ENCODE measurements at places on chromosomes 2 and 18. TPM values are rescaled to one million over a fixed set of nuclear protein-coding genes. Genes with fewer than 3 reads are reported as not detected.

The HMSD gene
- 8.5 TPM for total RNA-seq

The SPDYA gene
- 0.93 TPM for total RNA-seq

The MAPRE3 gene
- 2.7 TPM for total RNA-seq

The SPC25 gene
- total RNA-seq, result 33.3 TPM

The PMAIP1 gene
- 35.3 TPM for total RNA-seq

Data from activated CD4-positive, alpha-beta memory T cell treated with anti-CD3 and anti-CD28 coated beads, Interleukin-2, amount 10 ng/mL, durations not matched to agents 7 days and 5 days (primary cell).